ENCODE measurements at places on chromosomes 6 and 20.
A peak's percentile ranks its signal among the peaks of the same experiment; 100 is the strongest.

- DNase-seq, result peak; percentile 28
Observed at GRCh38 chr20:32484225-32484957, 100.7 kb downstream of the NOL4L start.

- DNase-seq, result peak; percentile 60
Observed at GRCh38 chr6:151254451-151255081, 14.8 kb downstream of the AKAP12 start.

DNA sequence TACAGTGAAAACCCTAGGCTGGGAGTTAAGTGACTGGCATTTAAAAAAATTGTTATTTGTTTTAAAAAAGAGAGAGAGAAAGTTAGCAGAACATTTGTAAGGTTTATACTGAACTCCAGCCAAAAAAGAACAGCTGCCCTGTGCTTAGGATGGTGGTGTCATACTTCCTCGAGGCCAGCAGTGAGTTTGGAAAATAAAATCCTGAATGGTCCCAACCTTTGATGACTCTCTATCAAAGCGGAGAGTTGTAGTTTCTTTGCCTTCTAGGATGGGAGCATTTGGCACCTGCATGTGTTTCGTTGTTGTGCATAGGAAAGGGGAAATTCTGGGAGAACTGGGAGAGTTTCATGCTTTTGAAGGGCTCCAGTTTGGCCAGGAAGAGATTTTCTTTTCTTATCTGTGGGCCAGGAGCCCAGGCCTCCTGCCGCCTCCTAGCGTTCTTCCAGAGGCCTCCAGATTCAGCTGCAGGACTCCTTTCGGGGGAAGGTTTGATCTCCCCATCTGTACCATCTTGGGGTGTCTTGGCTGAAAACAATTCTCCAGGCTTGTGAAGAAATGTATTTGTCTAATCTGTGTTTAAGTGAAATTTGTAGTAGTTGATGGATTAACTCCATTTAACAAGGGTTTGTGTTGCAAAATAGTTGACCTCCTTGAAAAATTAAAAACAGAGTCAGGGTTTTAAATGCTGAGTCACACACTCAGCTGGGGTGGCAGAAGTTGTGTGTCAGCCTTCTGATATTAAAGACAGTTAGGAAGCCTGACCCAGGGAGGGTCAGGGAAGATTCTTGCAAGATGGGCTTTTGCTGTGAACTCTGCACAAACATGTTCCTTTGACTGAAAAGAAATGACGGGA is 63.4 kb downstream of the TXNDC5 start:
- peak; percentile 31 for DNase-seq

- DNase-seq, result no peak
Observed at GRCh38 chr6:41729624-41730023, 5.8 kb downstream of the TFEB start.

- DNase-seq, result no peak
Observed at GRCh38 chr6:16355238-16355637, 116.9 kb downstream of the GMPR start.

- no peak for DNase-seq
Observed at GRCh38 chr20:31739550-31739977, 474 bp downstream of the TPX2 start.

- DNase-seq, result peak; percentile 20
Observed at GRCh38 chr20:35947489-35947888, 6.8 kb downstream of the SCAND1 start.

DNA sequence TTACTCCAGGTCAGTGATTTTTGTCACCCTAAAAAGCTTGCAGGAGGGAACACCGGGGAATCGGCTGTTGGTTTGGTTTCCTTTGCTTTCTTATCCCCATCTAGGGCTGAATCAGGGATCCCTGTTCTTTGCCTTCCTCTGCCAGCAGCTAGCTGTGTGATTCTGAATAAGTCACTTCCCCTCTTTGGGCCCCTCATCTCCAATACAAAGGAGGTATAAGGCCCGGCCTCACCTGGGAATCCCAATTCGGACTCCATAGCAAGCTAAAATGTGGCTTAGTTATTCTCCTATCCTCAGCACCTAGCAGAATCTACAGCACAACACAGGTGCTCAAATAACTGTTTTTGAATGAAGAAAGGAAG is 18.5 kb upstream of the ARMC12 start:
- DNase-seq, result no peak

- no peak for DNase-seq
Observed at GRCh38 chr20:61521687-61522420, 269.8 kb downstream of the CDH4 start.

DNA sequence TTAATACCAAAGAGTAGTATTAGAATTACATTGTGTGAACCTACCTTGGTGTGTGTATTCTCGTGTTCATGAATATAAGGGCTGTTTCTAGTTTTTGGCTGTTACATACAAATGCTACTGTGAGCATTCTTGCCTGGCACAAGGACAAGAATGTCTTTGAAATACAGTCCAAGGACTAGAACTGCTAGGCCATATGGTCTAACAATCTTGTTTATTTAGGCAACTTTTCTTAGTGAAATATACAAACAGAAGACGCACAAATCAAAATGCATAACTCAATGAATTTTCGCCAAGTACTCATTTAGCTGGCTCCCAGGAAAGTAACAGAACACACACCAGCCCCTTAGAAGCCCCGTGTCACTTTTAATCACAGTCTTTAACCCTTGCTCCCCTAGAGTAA is 28.5 kb downstream of the KDM1B start:
- DNase-seq, result no peak

- DNase-seq, result no peak
Observed at GRCh38 chr20:55009066-55009465, 533.7 kb downstream of the DOK5 start.

GRCh38 chr20:20253744-20254330 is 114.1 kb upstream of the INSM1 start:
- no peak for DNase-seq

GRCh38 chr6:7882505-7883257 is 27.9 kb downstream of the TXNDC5 start:
- DNase-seq, result no peak

DNA sequence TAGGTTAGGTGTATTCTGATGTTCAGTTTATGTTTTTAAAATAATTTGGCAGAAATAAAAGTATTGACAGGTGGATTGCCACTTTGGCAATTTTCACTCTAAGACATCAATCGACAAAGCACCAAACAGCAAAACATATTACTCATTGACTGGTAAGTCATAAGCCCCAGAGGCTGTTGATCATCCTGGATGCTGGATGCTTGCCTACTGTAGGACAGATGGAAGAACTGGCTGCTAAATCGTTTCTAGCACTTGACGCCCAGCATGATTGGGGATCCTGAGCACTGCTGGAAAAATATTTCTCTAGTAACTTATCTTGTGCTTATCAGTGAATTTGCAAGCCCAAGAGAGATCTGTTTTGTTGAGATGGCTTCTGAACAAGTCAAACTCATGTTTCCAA is 1001.9 kb upstream of the FLRT3 start:
- no peak for DNase-seq

- no peak for DNase-seq
Observed at GRCh38 chr6:130632897-130633296, 194.3 kb upstream of the SMLR1 start.

- no peak for DNase-seq
Observed at GRCh38 chr6:118810420-118811027, 83.4 kb upstream of the ASF1A start.

DNA sequence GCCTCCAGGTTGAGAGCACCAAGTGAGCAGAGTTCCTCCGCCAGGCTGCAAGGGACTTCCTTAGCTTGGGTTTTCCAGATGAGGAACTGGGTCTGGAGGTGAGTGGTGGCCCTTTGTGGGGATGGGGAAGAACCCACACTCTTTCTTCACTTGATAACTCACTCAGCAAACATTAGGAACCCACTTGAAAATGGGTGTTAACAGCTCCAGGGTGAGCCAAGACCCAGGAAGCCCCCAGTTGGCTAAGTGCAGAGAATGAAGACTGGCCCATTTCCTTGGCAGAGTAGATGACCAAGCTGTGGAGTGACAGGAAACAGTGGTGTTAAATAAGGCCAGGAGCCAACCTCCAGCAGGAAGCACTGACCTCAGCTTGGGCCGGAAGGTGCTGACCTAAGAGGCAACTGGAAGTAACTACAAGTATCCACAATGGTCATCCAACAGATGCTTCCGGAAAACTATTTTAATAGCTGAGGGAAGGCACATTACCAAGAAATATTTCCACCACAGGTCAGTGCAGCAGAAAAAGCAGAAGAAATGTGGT is 22.7 kb downstream of the MRPL14 start:
- DNase-seq, result peak; percentile 33

GRCh38 chr6:85405175-85405852 is 44.6 kb upstream of the NT5E start:
- no peak for DNase-seq

DNA sequence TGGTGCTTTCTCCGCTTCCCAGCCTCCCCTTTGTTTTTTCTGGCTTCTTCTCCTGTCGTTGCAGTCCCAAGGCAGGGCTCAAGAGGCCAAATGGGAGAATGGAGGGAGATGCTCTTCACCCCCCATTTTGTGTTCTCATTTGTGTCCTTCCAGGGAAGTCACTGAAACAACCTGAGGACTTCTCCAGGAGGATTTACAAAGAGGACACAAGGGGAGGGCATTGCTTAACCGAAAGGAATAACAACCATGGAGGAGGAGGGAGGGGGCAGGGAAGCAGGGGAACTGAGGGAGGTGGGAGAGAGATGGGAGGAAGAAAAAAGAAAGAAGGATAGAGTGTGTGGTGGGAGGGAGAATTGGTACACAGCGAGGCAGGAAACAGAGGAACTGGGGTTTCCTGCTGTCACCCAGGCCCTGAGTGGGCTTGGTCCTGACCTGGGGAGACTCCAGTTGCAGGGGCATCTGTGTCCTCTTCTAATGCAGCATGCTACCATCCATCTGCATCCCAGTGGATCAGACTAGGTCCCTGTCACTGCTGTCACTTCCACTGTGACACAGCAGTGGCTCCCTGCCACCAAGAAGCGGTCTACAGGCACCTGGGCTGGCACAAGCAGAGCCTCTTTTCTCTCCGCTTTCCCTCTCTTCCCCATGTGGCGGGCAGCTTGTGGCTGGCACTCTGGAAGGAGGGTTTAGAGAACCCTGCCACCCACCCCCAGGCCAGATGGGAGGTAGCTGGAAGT is 17.1 kb upstream of the MLN start:
- no peak for DNase-seq

DNA sequence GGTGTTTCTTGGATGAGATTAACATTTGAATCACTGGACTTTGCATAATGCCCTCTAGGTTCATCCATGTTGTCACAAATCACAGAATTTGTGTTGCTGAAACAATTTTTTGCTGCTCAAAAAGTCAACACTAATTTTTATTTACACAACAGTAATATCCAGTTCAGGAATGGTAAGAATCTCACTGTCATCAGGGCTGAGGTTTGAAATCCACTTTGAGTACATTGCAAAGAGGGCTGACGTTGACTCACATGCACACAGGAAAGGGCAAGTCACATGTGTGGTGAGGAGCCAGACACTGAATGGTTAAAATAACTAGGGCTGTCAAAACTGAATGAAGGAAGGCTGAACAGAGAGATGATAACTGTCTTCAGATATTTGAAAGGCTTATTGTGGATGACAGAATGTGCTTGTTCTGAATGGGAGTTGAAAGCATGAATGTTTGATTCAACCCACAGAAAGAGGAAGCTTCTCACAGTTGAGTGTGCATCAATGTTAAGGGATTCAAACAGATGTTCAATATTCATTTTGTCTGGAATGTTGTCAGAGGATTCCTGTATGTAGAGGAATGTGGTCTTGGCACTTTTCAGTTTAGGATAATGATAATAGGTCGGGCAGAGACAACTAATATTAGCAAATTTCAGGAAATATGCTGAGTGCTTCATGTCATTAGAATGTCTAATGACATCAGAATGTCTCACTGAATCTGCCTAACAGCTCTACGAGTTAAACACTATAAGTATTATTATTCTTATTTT is 3.6 kb upstream of the ADGRG6 start:
- peak; percentile 92 for DNase-seq

GRCh38 chr20:35743693-35744491 is 1.8 kb upstream of the RBM39 start:
- peak; percentile 23 for DNase-seq

DNA sequence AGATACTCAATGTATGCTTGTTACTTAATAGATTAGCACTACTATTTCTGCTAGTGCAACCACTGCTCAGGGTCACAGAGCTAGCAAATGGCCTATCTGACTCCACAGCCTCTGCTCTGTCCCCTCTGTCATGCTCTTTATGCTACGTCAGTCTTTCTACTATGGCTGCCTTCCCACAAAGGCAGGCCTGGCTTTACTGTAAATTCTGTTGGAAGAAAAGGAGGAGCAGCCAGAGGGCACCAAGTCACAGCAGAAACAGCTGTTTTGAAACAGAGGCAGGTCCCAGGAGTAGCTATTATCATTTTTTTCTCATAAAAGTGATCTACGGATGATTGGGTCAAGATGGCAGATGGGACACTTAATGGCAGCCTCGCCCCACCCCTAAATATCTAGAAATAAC is 10.0 kb upstream of the ELMO2 start:
- no peak for DNase-seq

GRCh38 chr6:156167016-156167624 is 610.1 kb upstream of the ARID1B start:
- peak; percentile 36 for DNase-seq

DNA sequence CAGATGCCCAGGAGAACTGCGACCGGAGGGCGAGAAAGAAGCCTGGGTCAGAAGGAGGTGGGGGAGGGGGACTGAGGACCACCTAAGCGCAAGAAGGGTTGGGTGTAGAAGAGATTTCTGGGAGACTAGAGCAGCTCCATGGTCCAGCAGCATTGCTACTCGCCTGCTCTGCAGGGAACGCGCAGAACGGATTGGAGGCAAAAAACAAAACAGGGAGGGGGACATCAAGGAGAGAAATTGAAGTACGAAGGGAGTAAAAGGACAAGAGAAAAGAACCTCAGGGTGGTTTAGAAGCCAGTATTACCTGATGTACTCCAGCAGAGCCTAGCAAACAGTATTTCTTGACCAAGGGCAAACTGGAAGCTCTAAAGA is 537 bp upstream of the GABBR1 start:
- no peak for DNase-seq

DNA sequence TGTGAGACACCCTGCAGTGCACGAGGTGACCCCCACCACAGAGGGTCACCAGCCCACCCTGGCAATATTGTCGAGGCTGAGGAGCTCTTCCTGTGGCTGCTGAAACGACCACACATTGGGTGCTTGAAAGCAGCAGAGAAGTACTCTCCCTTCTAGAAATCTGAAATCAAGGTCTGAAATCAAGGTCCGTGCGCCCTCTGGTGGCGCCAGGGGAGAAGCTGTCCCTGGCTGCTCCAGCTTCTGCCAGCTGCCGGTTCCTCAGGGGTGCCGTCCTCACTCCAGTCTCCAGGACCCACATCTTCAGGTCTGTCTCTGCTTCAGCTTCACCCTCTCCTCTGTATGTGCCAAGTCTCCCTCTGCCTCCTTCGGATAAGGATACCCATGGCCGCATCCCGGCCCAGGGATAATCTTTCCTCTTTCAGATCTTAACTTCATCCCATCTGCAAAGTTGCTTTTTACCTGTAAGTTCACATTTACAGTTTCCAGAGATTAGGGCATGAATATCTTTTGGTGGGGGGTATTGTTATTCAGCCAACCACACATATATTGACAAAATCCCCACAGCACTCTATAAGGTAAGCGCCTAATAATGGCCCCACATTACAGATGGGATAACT is 108.3 kb upstream of the PHACTR3 start:
- peak; percentile 57 for DNase-seq

GRCh38 chr6:155126727-155127439 is 131.8 kb downstream of the TIAM2 start:
- peak; percentile 81 for DNase-seq

- DNase-seq, result no peak
Observed at GRCh38 chr6:169799474-169799926, 48.1 kb downstream of the ERMARD start.

Data from EL (cell line).